H9 (cell line): ENCODE measurements at places on chromosomes 3 and 15. TPM values are rescaled to one million over a fixed set of nuclear protein-coding genes. Genes with fewer than 3 reads are reported as not detected.

TMPRSS7 gene
- total RNA-seq: not detected in 2 replicates

RYR3 gene
- 0.85 and 1.9 TPM in 2 replicates for total RNA-seq

PLA2G4E gene
- total RNA-seq: not detected in 2 replicates

RAB27A gene
- 6.0 and 6.8 TPM in 2 replicates for total RNA-seq

MYO5C gene
- total RNA-seq: 22.2 and 22.4 TPM in 2 replicates

CHRD gene
- total RNA-seq: 1.8 and 1.9 TPM in 2 replicates

ITGB5 gene
- total RNA-seq: 146 and 148 TPM in 2 replicates

KBTBD13 gene
- total RNA-seq: not detected in 2 replicates

LSMEM2 gene
- 0.24 and 0.50 TPM in 2 replicates for total RNA-seq

MNS1 gene
- 4.2 and 4.3 TPM in 2 replicates for total RNA-seq

FANCD2OS gene
- not detected in 2 replicates for total RNA-seq

CNTN3 gene
- total RNA-seq: 0.29 TPM in 1 of 2 replicates, not detected in the other

- DNase-seq: no peak
These were observed 140.7 kb downstream of the MINAR1 start for GRCh38 chr15:79572691-79573404.

- DNase-seq: no peak
These were observed 115.4 kb downstream of the MYLK start for GRCh38 chr3:123768480-123769355.

GRCh38 chr3:188385295-188385694 is 231.3 kb downstream of the LPP start:
- DNase-seq: no peak

GRCh38 chr3:58387650-58388546 is 45.7 kb downstream of the PDHB start:
- DNase-seq: no peak

- no peak for DNase-seq
These were observed 186.5 kb upstream of the LINGO1 start for GRCh38 chr15:77819048-77819850.

- DNase-seq: no peak
These were observed 61.4 kb downstream of the GOLIM4 start for GRCh38 chr3:168034152-168034928.

GRCh38 chr3:75110741-75111140 is 496.3 kb upstream of the CNTN3 start:
- DNase-seq: no peak

GRCh38 chr15:81309647-81310450 is 14.1 kb downstream of the STARD5 start:
- DNase-seq: no peak

GRCh38 chr15:81849289-81849688 is 196.5 kb downstream of the MEX3B start:
- DNase-seq: no peak

DNA sequence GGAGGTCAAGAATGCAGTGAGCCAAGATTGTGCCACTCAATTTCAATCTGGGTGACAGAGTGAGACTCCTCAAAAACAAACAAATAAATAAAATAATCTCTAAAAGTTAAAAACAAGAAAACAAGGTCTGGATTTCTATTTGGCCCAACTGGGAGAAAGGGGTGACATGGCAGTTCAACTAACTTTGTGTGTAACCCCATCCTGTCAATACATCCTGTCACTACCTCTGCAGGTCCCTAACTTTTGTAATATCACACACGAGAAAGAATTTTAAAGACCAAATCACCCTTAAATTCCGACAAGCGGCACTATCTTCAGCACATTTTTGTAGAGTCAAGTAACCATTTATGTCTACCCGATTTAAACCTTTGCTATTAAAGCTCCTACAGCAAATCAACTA is 10.2 kb downstream of the SLTM start:
- DNase-seq: no peak

DNA sequence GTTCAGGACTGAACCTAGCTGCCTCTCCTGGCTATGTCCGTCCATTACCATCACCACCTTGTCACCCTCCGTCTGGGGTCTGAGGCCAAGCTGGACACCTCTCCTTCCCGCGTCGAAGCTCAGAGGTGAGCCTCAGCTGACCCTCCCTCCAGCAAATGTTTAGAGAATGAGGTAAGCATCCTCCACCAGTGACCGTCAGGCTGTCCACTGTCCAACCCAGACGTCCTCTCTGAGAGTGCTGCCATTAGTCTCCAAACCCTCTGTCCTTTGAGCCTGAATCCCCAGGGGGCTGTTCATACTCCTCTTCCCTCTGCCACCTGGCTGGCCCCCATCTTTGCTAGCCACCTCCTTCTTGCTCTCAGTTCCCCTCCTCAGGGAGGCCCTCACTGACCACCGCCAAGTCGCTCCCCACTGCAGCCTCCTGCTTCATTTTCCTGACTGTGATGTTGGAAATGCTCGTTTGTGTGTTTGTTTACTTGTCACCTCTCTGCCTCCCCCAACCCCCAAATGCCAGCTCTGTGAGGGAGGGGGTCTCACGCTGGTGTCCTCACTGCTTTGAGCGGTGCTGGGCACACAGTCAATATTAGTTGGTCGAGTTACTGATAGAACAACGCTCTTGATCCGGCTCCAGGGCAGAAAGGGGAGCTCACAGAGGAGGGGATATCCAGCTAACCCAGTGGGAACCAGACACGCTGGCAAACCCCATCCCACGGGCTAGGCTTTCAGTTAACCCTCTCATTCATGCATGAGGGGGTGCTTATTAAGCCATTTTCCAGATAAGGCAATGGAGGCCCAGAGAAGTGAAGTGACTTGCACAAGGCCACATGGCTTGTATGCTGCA is 64.9 kb downstream of the IQSEC1 start:
- DNase-seq: no peak

DNA sequence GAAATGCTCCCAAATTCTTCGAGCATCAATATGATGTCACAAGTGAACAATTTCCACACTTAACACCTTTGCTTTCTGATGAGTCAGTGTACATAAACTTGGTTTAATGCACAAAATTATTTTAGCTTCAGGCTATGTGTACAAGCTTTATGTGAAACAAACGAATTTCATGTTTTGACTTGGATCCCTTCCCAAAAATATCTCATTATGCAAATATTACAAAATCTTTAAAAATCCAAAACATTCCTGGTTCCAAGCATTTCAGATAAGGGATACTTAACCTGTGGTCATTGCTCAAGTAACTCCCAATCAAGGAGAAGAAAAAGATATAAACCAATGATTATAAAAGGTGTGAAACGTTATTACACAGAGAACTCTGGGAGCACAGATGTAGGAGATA is 25.2 kb downstream of the RAB5A start:
- no peak for DNase-seq

GRCh38 chr3:111595232-111595631 is at the start of gene ZBED2:
TSS of gene ZBED2 (minus strand) at chr3:111595346. CDS start at chr3:111594201, 1,145 bp downstream.
- no peak for DNase-seq

- DNase-seq: no peak
These were observed 101.3 kb downstream of the DGKG start for GRCh38 chr3:186260726-186261125.

DNA sequence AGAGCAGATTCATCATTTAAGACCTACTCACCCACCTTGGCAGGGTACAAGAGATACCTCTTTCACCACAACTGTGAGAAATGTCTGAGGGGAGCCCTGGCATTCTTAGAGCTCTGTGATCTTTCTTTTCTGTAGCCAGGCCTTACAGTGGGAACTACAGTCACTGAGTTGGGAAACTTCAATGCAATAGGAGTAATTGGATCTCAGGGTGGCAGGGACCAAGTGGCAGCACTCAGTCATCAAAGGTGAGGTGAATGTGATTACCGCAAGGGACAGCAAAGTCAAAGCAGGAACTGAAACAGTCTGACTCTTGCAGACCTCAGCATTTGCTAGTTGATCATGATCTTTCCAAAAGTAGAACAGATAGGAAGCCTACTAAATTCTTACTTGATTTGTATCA is 7.2 kb upstream of the MCF2L2 start:
- no peak for DNase-seq

- no peak for DNase-seq
These were observed 53.8 kb upstream of the CORO2B start for GRCh38 chr15:68524753-68525584.

DNA sequence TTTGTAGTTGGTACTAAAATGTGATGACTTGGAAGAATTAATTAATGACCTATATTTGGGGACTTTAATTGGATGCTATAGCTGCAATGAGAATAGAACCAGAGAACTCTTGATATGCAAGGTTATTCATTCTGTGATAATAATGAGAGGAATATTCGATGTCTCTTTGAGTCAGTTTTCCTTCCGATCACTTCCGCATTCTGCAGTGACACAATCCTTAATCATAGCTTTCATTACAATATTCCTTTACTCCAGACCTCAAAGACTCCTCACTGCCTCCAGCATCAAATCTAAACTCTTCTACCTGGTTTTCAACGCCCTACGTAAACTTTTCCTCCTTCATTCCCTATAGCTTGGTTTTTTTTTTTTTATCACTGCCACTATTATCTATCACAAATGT is 21.6 kb downstream of the B3GNT5 start:
- no peak for DNase-seq
